ENCODE measurements at places on chromosomes 7 and 10.
A peak's percentile ranks its signal among the peaks of the same experiment; 100 is the strongest.

DNA sequence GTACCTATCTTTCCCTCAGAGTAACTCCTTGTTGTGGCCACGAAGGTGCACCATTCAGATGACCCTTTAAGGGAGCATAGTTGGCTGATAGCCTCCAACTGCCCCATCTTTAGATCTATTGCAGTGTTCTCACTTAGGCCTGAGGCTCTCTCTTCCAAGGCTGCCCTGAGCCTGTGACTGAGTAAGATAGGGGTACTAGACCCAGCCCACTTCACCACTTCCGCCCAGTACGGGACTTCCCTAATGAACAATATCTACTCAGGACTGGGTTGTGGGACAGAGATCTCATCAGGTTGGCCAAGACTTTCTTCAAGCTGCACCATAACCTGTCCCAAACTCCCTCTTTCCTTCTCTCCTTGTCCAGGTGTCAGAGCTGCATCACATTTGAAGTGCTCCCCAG is 5.7 kb upstream of the GNAI1 start:
- no peak for DNase-seq

- no peak for DNase-seq
Observed at GRCh38 chr7:70372768-70373515, 759.0 kb upstream of the GALNT17 start.

DNA sequence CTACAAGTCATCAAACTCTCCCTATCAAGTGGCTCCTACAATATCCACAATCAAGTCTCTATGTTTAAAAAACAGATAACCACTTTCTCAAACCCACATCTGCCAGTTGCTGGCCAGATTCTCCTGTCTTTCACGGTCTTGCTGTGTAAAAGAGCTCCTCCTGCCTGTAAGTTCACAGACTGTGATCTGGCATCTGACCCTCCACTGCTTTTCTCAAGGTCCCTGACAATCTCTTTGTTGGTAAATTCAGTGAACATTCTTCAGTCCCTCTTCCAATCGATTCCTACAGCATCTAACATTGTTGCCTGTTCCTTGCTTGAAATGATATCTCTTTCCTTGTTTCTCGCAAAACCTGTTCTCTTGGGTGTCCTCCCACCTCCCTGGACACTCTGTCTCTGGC is 18.5 kb upstream of the LMOD2 start:
- no peak for DNase-seq

DNA sequence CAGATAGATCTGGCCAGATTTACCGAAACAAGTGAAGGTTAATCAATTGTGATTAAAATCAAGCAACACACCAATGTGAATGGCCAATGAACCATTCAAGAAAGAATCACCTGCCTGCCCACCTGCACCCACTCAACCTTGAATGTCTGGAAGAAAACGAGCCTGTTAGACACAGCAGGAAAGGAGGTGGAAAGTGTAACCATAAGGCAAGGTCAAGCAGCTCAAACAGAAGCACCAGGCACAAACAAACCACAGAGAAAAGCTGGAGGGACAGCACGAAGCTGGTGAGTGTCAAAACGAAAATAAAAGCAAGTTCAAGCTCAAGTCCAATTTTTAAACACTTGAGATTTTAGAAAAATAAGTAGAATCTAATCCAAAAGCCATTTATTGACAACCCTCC is 64.9 kb downstream of the STEAP1B start:
- peak; percentile 26 for DNase-seq
